ENCODE measurements at places on chromosomes 16 and 17.

GRCh38 chr17:519450-520212 is 167.0 kb upstream of the RPH3AL start:
- no peak for DNase-seq

- no peak for DNase-seq
Measured at GRCh38 chr16:2836646-2837508, 6.8 kb downstream of the ZG16B start.

DNA sequence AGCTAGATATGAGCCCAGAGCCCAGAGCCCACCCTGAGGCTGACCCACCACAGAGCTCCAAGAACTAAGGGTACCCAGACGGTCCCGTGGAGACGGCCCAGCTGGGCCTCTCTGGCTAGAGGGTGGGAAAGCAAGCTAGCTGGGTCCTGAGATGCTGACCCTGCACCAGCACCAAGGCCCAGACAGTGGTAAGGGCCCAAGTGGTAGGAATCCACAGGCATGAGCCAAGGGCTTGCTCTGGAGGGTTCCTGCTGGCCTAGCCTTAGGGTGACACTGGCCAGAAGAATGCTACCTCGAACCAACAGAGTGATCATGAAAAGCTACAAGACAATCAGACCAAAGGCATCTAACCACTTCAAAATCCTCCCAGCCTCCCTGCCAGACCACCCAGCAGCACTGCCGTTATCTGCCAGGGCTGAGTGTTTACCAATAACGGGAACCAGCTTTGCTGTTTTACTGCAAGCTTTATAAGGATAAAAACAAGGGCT is 13.2 kb downstream of the HIC1 start:
- DNase-seq = no peak

DNA sequence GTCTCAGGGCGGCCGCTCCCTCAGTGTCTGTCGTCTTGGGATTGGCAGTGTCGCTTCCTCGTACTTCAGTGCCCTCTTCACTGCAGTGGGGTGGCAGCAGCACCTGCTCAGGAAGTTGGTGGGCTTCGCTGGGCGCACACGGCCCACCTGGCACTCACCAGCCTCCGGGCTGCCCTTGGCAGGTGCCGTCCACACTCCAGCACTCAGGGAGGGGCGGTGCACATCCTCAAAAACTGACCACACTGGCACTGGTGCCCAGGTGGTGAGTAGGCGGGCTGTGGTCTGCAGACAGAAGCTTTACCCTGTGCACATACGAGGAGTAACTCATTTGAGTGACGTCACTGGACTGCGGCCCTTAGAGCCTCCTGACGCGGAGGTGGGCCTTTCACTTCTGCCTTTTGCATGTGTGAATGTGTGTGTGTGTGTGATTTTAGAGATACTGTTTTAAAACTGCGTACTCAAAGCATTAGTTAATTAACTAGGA is 94.6 kb downstream of the BANP start:
- no peak for DNase-seq

DNA sequence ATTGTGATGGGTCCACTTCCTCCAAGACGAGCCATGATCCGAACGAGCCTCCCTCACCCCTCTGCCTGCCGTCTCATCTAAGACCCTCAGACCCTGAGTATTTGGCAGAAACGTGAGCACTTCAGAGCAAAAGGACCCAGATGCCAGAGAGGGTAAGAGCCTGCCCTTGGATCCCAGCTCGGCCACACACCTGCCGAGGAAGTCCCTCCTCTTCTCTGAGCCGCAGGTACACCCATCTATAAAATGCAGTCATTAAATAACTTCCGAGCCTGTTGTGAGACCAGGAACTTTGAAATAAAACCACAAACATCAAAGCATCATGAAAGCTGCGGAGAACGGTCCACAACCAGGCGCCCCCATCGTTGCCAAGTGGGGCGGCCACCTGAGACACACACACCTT is 64.8 kb upstream of the DOC2B start:
- peak; percentile 6 for DNase-seq

DNA sequence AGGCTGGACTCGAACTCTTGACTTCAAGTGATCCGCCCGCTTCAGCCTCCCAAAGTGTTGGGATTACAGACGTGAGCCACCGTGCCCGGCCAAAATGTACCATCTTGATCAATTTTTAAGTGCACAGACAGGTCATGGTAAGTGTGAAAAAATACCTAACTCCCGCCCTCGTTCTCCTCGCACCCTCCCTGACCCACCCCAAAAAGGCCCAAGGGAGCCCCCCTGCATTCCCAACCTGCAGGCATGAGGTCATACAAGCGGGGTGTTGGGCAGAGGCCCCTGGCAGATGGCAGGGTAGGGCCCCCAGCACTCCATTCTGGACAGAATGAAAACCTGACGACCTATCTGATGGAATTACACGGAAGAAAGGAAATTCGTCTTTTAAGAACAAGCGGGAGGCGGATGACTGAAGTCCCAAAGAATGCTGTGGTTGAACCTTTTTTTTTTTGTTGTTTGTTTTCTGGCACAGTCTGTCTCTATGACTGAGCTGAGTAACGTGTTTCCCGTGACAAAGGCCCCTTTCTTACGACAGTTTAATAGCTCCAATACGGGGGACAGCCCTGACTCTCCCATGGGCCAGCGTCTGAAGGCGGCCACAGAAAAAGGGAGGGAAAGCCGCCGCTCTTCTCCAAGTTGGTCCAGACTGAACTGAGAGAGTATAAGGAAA is 376.4 kb downstream of the SLC39A11 start:
- no peak for DNase-seq

DNA sequence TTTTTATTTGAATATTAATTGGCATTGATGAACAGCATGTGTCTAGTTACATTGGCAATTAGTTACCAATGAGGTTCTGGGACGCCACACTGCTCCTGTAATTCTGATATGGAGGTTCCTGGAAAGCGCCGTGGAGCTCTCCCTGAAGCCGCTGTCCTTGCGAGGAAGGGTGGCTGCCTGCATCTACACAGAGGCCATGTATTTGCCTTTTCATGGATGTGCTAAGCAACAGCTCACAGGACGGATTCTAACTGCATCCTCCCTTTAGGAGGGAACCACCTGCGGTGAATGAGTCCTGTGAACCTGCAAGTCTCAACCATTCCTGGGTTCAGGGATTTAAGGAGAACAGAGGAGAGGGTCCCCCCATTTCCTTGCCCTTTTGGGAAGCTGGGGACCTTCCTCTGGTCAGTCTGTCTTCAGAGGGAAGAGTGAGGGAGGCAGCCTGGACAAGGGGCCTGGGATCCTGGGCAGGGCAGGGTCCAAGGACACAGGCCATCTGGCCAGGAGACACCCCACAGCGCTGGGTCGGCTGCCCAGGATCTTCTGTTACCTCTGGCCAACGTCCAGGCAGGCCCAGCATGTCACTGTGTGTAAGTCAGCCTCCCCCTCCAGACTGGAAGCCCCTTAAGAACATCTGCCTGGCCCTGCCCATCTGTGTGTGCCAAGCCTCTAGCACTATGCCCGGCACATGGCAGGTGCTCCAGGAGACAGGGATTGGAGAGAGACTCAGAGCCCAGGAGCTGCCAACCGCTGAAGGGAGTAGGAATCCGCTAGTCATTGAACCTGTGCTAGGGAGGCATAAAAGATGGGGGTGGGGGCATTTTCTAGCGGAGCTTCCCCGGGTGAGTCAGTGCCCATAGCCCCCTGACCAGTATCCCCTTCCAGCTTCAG is 314.1 kb upstream of the TNRC6C start:
- no peak for DNase-seq

- no peak for DNase-seq
Measured at GRCh38 chr17:50461550-50462132, 7.0 kb downstream of the CHAD start.

- DNase-seq = no peak
Measured at GRCh38 chr16:88732172-88732960, 26.1 kb downstream of the CTU2 start.

- no peak for DNase-seq
Measured at GRCh38 chr17:34269969-34270368, at the start of gene CCL7. CCL7 (plus strand) TSS chr17:34270221; CDS start chr17:34270291, 70 bp downstream.

- DNase-seq = no peak
Measured at GRCh38 chr16:11423315-11424117, 78.3 kb downstream of the RMI2 start.

DNA sequence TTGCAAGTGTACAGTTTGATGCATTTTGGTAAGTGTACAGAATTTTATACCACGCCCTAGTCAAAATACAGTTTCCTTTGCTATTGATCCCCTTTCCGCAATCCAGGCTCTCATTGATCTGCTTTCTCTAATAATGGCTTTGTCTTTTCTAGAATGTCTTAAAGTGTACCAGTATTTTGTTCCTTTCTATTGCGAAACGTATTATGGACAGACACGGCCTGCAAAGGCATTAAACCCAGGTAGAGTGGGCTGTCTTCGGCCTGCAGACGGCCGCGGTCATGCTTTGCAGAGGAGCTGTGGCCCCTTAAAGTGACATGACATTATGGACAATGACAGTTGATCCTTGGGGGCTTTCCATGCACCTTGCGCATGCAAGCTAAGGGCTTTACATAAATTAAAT is 15.9 kb upstream of the HSBP1 start:
- DNase-seq = no peak

DNA sequence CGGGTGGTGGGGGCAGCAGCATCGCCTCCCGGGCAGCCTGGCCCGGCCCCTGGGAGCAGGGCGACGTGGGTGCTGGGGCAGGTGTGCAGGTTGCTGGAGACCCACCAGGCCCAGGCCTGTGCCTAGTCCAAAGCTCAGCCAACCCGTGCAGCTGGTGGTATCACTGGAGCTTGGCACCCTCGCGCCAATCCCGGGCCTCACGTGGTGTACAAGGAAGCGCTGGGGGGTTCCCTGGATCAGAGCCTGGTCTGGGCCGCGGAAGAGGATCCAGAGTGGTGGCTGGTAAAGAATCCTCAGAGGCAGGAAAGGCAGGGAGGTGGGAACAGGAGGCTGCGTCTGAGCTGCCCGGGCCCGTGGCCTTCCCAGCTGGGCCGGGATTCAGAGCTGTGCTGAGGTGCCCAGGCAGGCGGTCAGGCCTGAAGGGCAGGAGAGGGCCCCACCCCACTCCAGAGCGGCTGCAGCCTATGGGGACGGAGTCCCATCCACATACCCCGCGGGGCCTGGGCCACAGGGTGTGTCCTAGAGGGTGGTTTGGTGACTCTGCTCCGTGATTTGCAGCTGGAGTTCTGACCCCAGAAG is 36.2 kb downstream of the ZFPM1 start:
- no peak for DNase-seq

DNA sequence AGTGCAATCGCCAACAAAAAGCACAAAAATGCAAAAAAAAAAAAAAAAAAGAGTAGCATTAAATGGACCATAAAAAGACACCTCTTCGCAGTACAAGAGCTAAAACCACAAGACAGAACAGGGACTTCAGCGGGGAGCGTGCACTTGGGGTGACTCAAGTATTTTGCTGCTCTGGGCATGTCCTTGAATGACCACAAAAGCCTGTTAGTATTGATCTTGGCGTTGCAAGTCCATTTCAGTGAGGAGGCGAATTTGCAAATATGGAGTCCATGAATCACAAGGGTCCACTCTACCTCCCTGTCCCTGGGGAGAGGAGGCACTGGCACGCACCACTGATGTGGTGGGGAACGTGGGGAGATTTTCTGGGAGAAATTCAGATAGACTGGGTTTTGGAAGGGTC is 78.9 kb downstream of the CNGB1 start:
- no peak for DNase-seq

DNA sequence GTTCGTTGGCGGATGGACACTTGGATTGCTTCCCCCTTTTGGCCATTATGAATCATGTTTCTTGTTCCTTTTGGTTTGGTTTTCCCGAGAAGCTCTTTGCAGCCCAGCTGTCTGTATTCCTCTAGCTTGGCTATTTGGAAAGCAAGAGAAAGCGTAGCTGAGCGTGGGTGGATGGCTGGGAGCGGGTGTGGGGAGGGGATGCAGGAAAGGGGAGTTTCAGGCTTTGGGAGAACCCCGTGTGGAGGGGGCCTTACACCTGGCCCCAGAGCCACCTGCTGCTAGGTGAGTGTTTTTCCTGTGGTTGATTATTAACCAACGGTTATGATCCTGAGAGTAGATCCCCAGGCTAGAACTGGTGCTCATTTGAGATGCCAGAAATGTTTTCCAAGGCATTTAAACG is 103.7 kb downstream of the RAP1GAP2 start:
- DNase-seq = no peak

DNA sequence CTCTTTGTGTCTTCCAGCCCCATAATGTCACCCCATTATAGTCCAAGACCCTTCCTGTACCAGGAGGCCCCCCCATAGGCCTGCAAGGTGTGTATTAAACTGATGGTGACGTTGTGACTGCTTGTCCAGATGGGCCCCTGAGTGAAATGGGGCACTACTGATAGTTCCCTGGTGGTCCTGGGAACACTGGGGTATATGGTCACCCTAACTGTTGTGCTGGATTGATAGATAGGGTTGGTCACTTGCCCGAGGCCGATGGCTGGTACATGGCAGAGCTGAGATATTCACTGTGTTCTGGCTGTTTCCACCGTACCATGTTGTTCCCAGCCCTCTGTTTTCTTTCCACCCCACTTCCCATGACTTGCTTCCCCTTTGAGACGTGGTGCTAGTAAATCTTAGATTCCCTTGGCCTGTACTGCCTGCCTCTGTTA is 4.3 kb downstream of the CNP start:
- peak; percentile 53 for DNase-seq

DNA sequence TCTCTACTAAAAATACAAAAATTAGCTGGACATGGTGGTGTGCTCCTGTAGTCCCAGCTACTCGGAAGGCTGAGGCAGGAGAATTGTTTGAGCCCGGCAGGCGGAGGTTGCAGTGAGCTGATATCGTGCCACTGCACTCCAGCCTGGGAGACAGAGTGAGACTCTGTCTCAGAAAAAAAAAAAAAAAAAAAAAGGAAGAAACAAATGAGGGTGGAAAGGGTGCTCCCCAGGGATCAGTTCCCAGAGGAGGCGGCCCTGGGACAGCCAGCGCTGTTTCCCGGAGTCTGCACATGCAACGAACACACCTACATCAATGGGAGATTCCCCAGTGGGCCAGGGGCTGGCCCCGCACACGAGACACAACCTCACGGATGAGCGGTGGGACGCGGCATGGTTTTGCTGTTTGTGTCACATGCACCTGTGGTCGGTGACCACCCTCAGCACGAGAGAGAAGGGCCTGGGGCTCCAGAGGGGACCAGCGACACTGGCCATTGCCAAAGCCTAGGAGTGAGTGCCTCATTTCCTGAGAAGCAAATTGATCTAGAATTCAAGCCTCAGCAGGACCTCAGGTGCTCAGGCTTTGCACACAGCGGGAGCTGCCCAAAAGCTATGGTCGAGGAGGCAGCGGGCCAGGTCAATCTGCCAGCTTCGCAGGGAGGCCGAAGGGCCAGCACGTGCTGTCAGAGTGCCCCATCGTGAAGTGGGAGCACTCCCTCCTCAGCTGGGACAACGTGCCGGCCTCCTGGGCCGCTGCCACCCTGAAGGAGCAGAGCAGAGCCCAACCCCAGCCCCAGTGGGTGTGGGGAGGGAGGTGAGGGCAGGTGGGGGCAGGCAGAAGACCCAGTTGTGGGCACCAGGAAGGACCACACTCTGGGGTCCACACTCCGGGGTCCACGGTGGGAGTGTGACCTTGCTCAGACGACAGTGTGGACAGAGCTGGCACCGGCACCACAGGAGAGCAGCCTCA is 13.8 kb upstream of the WDR45B start:
- no peak for DNase-seq
